Stomach (tissue), 19 donors: ENCODE measurements at places on chromosomes 5 and 9. TPM values are rescaled to one million over a fixed set of nuclear protein-coding genes. Genes with fewer than 3 reads are reported as not detected.
A peak's percentile ranks its signal among the peaks of the same experiment; 100 is the strongest.

- H3K4me1 ChIP-seq: peaks cover 7% of the 10 kb centered on the region
- no peaks in the 10 kb centered on the region for H3K36me3 ChIP-seq
Measured at GRCh38 chr9:98922721-98923435, 20.8 kb upstream of the COL15A1 start.

Gene BTNL3
- not detected for total RNA-seq

DNA sequence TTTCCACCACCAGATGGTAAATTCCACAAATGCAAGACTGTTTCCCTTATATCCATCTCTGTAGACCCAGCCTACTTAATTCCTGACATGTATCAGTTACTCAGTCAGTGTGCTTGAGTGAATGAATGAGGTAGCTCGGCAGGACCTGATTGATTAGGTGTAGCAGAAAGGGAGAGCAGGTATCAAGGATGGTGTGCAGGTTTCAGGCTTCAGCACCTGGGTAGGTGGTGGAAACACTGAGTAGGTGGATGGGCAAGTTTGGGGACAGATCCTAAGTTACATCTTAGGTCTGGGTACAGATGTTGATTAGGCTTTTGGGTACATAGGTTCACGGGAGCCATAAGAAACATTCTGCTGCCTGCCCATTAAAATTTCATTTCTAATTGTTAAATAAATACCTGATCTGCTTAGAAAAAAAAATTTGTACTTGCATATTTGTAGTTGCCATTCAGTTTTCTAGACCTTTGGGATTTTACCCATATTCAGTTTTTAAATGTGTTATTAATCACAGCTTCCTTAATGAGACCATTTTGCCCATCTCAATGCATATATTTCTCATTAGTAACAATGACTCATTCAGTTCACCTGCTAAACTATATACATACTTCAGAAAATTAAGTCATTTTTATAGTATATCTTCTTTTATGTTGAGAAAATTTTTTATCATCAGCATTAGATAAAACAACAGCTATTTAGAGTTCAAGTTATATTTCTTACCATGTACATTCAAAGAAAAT lies 111.8 kb downstream of the INIP start:
- H3K4me3 ChIP-seq: no peak overlapping the region
- no peak for DNase-seq
- H3K27ac ChIP-seq: no peak overlapping the region

DNA sequence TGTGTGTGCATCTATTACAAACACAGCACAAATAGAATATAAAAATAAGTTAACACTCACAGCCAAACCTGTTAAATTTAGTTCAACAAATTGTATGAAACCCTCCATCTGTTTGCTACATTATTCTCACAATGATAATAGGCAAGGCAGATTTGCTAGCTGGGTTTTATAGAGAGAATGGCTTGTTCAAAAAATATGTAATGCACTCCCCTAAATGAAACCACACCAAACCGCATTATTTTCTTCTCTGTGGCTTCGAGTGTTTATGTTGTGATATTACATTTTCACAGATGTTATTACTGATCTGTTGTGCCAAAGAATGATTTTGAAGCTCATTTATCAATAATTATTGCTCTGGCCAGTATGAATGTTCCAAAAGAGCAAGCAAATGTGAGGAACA lies 92.9 kb downstream of the SPATA31D1 start:
- DNase-seq: no peak
- no peak overlapping the region for H3K27ac ChIP-seq
- H3K27me3 ChIP-seq: no peaks in the 10 kb centered on the region
- H3K4me3 ChIP-seq: no peak overlapping the region
- H3K36me3 ChIP-seq: no peaks in the 10 kb centered on the region

Gene DIPK1B
- 7.9 TPM for total RNA-seq

Gene SLC1A1
- 13.3 TPM for total RNA-seq

Gene TAS2R1
- not detected for total RNA-seq

DNA sequence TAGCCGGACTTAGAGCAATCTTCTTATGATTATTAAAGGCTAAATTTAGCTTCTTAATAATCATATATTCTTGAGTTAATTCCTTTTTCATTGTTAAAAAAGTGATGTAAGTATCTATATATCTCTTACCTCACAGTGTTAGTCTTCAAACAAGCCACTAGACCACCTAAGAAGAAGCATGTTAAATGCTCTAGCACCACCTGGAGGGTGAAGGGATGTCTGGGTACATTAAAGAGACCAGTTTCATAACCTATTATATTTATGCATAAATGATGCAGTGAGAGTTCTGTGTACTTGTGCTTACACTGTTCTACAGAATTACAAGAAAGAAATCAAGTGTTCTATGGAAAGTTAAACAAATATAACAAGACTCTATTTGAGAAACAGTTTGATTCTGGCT lies 55.9 kb upstream of the SLCO6A1 start:
- H3K4me3 ChIP-seq: no peak overlapping the region
- no peaks in the 10 kb centered on the region for H3K36me3 ChIP-seq
- no peaks in the 10 kb centered on the region for H3K27me3 ChIP-seq
- DNase-seq: no peak
- H3K4me1 ChIP-seq: no peaks in the 10 kb centered on the region

DNA sequence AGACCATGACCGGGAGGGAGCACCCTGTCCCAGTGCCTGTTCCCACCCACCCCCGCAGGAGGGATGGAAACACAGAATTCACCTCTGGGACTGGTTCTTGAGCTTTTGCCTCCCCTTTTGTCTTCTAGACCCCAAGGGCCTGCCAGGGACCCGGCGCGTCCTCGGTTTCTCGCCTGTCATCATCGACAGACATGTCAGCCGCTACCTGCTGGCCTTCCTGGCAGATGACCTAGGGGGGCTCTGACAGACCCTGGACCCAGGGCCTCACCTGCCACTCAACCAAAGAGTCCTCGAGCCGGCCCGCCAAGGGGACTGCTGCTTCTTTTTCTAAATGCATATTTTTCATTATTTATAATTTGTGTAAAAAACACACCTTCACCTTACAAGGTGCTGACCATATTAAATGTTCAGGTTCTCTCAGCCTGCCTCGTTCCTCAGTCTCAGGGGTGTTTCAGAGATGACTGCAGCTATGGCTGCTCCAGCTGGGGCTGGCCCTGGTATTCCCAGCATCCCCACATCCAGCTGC lies 16.9 kb downstream of the CARD19 start:
- H3K36me3 ChIP-seq: peaks cover 55% of the 10 kb centered on the region
- no peak overlapping the region for H3K27ac ChIP-seq
- H3K4me3 ChIP-seq: no peak overlapping the region
- H3K27me3 ChIP-seq: no peaks in the 10 kb centered on the region
- H3K4me1 ChIP-seq: peaks cover 5% of the 10 kb centered on the region
- peak; percentile 0 for DNase-seq

- H3K27ac ChIP-seq: no peak overlapping the region
- no peaks in the 10 kb centered on the region for H3K4me1 ChIP-seq
- H3K36me3 ChIP-seq: no peaks in the 10 kb centered on the region
Measured at GRCh38 chr5:2251751-2252150, 369.0 kb upstream of the IRX4 start.

GRCh38 chr9:117528225-117528624 lies 113.4 kb upstream of the ASTN2 start:
- no peak overlapping the region for H3K4me3 ChIP-seq
- H3K27ac ChIP-seq: no peak overlapping the region
- H3K36me3 ChIP-seq: no peaks in the 10 kb centered on the region
- no peaks in the 10 kb centered on the region for H3K27me3 ChIP-seq
- no peak for DNase-seq
